ENCODE measurements at places on chromosomes 3 and 15.

DNA sequence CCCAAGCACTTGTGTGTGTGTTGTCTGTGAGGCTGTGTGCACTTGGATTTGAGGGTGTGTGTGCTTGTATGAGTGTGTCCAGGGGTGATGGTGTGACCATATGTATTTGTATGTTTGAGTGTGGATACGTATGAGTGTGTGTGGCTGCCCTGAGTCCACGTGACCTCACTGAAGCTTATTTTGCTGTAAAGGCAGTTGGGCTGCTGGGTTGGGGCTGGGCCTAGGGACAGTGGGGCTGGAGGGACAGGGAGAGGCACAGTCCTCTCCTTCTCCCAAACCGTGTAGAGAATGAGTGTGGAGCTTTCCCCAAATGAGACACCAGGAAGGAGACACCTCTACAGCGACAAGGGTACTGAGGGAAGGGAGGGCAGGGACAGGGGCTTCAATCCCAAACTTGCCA is 163.4 kb upstream of the TLE3 start:
- no peak for DNase-seq

GRCh38 chr15:74144153-74144775 is 13.9 kb downstream of the ISLR2 start:
- no peak for DNase-seq

GRCh38 chr3:162729686-162730085 is 1233.1 kb downstream of the OTOL1 start:
- no peak for DNase-seq

DNA sequence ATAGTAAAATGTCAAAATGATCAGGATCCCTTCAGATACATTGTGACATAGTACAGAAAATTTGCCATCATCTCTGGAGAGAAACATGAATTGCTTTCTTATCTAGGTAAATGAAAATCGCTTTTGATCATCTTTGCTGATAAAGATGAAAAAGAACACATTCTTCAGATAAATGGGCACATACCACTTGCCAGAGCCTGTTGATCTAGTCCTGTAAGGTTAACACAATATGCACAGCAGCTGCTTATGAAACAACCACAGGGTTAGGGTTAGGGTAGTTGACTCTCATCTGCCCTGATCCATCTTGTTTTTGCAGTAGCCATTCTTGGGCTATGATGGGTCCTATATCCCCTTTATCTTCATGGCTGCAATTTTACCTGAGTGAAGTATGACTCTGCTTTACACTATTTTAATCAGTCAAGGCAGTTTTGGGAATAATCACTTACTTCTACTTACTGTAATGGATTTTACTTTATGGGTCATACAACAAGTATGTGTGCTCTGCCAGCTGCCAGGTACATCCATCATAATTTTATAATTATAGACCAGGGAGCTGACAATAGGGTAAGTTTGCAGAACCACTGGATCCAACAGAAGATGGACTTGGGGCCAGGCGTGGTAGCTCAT is 12.6 kb upstream of the SPINK8 start:
- DNase-seq, result no peak

DNA sequence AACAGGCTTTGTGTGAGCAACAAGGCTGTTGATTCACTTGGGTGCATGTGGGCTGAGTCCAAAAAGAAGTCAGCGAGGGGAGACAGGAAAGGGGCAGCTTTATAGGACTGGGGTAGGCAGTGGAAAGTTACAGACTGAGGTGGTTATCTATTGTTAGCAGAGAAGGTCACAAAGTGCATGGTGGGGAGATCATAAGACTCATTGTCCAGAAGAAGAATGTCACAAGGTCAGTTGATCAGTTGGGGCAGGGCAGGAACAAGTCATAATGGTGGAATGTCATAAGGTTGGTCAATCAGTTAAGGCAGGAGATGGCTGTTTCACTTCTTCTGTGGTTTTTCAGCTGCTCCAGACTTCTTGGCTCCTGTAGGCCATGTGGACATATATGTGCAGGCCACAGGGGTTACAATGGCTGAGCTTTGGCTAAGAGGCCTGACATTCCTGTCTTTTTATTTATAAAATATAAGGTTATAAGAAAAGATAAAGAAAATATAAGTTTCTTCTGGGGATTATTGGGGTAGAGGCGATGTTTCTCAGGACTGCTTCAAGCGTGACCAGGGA is 69.5 kb upstream of the SNTN start:
- no peak for DNase-seq

- DNase-seq, result no peak
Observed at GRCh38 chr15:88974392-88974791, 61.2 kb upstream of the MFGE8 start.

DNA sequence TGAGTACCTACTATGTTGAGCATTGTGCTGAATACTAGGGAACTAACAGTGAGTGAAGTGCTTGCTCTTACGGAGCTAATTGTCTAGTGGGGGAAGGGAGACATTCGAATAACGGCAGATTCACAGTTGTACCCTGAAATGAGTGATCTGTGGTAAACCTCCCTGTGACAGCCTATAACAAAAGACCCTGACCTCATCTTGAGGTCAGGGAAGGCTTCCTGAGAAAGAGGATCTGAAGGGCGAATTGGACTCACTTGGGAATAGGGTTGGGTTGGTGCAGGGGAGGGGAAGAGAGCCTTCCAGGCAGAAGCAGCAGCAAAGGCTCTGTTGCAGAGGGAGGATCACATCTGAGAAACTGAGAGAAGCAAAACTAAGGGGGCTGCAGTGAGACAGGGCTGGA is 13.2 kb downstream of the HPS3 start:
- no peak for DNase-seq

GRCh38 chr3:134312072-134312872 is 61.6 kb upstream of the RYK start:
- no peak for DNase-seq

- no peak for DNase-seq
Observed at GRCh38 chr3:13528217-13528867, 20.6 kb upstream of the FBLN2 start.

- DNase-seq, result peak; percentile 38
Observed at GRCh38 chr3:100709842-100710260, 557 bp downstream of the TFG start.

GRCh38 chr3:3082234-3082924 is 27.8 kb downstream of the IL5RA start:
- DNase-seq, result no peak

DNA sequence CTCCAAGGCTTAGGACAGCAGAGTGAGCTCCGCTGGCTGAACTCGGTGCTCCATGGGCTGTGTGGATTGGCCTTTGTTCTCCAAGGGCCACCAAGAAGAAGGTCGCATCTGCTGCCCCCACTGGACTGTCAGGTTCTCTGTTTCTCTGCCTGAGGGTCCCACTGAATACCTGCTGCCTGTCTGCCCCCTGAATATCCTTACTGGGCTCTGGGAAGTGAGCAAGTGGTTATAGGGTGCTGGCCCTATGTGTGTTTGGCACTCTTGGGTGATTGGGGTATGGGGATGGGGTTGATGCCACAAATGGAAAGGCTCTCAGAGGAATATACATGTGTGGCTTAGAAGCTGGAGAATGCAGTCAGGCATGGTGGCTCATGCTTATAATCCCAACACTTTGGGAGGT is 82.3 kb downstream of the THSD4 start:
- DNase-seq, result no peak

DNA sequence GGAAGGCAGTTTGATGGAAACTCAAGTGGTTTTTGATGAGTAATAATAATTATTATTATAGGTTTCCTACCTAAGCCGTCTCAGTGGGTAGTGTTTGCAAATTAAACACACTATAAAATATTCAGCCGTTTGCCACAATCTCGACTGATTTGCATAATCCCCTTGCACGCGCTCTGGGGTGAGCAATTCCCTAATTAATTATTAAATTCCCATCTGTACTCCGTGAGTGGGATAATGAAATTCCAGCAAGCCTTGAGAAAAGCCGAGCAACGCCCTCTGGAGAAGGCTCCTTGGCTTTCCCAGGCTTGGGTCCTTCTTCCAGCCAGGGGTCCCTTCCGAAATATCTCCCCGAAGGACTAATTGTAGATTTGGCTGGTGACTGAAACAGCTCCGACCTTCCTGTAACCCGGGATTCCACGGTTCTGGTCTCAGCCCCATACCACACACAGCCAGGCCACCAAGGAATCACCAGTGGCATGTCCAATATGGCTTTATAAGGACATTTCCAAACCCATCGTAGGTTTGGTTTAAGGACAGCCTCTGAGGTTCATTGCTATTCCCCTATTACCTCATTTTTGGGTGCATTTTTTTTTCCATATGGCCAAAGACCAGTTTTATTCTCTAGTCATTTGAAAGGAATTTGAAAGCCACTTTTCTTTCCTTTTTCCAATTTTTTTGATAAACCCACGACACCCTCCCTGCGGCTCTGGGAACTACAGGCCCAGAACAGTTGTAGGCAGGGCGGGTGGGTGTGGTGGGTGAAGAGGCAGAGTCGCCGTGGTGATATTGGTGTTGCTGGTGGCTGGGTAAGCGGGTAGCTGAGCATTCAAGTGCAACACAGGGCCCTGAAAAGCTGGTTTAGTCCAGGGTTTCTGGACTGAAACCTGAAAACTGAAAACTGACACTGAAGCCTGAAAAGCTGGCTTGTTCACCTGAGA is 33.2 kb upstream of the RGMA start:
- no peak for DNase-seq

DNA sequence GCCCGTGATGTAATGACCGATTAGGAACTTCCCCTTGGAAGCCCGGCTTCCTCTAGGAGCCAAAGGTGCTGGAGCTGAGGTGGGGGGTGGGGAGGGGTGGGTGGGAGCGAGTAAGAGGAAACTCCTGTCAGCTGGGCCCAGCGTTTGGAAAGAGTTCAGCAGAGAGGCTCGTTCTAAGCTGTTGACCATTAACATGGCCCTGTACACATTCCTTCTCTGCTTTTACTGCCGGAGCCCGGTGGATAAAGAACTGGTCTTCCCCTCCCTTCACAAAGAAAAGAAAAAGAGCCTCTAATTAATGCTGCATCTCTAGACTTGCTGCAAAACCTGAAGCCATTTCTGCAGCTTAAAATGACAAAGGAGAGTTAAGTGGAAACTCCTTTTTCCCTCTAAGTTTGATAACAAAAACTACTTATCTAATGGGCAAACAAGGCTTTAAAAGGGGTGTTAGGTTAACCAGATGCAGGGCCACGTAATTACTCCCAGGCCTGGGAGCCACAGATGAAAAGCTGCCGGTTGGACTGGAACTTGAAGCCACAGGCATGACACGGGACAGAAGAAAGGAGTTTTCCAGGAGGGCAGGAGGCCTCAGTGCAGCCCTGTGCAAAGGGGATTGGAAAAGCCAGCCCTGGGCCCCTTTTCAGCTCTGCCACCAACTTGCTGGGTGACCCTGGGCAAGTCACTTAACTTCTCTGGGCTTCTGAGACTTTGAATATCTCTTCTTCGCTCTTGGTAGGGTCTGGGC is 71.3 kb downstream of the SMAD6 start:
- DNase-seq, result peak; percentile 45

GRCh38 chr3:116561529-116561928 is 116.2 kb upstream of the LSAMP start:
- no peak for DNase-seq

DNA sequence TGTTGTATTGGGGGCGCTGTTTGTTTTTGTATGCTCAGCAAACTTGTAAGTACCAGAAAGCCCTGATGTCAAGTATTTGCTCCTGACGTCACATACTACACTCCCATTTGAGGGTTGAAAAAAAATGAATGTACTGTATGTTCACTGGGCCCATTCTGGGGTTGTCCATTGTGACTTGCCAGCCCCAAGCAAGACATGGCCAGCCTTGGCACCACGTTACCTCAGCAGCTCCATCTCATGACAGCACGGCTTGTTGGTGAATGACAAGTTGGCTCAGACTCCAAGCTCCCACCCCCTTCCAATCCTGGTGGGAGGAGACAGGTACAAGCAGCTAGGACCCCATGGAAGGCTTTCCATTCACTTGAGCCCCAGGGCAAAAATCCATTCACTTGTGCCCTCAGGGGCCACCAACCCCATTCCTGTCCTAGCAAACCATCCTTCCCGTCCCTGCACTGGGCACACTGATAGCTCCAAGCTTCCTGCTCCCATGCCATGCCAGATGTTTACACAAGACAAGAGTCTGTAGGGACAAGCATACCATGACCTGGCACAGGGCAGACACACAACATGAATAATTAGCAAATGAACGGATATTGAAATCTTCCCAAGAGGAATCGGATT is 1.6 kb downstream of the PHGR1 start:
- peak; percentile 41 for DNase-seq

- no peak for DNase-seq
Observed at GRCh38 chr15:70742928-70743327, 20.4 kb downstream of the UACA start.

DNA sequence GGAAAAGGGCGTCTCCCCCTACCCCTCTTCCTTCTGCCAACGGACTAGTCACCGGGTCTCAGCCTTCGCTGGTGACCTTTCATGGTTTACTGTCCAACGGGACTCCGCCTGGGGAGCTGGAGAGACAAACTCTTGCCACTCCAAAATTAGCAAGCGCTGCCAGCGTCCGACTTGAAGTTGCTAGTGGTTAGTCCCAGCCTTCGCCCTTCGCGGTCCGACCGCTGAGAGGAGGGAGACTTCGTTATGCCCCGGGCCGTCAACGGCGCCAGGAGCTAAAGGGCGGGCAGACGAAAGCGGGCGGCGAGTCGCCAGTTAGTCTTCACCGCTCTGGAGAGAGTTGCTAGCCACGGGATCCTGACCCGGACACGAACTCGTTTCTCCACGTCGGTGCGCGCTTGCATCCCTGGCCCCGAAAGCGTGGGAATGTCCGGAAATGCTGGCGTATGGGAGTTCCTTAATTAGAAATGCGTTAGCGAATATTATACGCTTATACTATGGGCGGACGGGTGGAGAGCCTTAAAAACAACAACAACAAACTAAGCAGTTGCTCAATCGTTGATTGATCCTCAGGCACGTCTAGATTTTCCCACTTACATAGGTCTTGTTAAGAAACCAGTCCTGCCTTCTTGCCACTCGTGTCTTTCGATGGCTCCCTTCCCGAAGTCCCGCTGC is 716 bp downstream of the SMC4 start:
- peak; percentile 68 for DNase-seq

DNA sequence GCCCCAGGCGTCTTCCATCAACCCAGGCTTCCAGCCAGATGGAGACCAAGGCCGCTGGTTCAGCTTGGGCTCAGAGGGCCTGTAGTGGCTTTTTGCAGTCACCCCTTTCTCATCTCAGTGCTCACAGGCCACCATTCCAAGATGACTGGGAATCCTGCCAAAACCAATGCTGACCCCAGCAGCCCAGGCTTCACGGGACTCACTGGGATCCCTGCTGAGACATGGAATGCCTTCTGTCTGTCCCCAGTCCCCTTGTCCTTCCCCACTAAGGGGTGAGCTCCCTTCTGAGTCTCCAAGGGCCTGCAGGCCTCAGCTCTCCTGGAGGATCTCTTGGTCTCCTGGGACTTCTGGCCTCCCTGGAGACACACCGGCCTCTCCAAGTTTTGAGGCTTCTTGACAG is 77.4 kb upstream of the SEC13 start:
- DNase-seq, result no peak

GRCh38 chr3:69496856-69497255 is 111.0 kb upstream of the FRMD4B start:
- no peak for DNase-seq

DNA sequence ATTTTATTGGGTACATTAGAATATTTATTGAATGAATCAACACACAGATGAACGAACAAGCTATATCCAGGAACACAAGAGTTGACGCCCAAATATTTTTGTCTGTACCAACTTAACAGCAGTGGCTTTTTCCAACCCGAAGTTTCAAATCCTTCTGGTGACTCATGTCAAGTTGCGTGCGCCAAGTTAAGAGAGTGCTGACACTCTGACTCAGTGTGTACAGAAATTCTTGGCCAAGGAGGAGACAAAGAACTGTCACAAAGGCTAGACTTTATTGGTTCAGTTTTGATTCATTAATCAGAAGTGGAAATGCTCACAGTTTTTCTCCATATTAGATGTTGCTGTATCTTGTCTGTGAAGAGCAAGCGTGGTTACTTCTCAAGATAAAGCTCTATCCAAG is 59.6 kb upstream of the TSC22D2 start:
- no peak for DNase-seq
